ENCODE measurements at places on chromosomes 2 and 18.

- no peak for DNase-seq
These were observed 142.0 kb upstream of the UNC80 start for GRCh38 chr2:209629597-209629996.

GRCh38 chr2:120454654-120455385, 108.9 kb downstream of the INHBB start:
- DNase-seq: no peak

GRCh38 chr18:73232933-73233332, 365.1 kb upstream of the NETO1 start:
- no peak for DNase-seq

DNA sequence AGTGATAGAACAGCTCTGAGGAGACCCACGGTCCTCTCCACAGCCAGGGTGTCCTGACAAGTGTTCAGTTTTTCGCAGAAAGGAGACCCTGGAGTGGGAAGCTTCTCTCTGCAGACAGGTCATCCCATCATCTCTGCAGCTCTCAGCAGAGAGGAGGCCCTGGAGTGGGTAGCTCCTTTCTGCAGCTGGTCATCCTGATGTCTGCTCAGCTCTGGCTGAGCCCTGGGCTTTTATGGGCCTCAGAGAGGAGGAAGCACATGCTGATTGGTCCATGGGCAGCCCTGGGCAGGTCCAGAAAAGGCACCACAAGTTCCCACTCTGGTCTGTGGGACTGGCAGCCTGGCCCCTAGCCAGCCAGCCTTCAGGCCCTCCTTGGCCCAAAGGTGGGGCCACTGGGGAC, 72.3 kb upstream of the ST3GAL5 start:
- no peak for DNase-seq

- no peak for DNase-seq
These were observed 3.2 kb upstream of the CXCR1 start for GRCh38 chr2:218169757-218170546.

- no peak for DNase-seq
These were observed 17.1 kb downstream of the PXDN start for GRCh38 chr2:1727101-1727771.

DNA sequence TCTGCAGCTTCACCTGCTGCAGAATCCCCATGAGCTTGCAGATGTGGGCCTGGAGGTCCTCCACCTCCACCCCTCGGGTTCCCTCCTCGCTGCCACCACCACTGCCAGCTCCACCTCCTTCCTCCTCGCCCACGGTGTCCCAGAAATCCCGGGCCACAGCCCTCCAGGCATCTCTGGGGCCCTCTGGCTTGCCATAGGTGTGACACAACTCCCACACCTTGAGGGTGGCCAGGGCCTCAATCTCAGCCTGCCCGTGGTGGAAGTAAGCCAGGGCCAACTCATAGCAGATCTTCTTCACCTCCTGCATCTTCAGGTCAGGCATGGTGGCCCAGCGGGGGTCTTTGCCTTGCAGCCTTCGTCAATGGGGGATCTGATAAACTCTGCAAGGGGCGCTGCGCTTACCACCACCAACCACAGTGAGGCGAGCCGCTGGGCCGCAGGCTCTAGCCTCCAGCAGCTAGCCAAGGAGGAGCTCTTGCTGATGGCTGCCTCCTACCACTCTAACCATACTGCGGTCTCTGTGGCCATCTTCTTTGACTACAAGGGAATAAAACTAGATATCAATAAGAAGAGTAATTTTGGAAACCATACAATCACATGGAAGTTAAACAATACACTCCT, 36.1 kb upstream of the ANKRD62 start:
- DNase-seq: no peak

- DNase-seq: peak; percentile 94
These were observed 50.3 kb downstream of the ARL4C start for GRCh38 chr2:234446404-234447076.

DNA sequence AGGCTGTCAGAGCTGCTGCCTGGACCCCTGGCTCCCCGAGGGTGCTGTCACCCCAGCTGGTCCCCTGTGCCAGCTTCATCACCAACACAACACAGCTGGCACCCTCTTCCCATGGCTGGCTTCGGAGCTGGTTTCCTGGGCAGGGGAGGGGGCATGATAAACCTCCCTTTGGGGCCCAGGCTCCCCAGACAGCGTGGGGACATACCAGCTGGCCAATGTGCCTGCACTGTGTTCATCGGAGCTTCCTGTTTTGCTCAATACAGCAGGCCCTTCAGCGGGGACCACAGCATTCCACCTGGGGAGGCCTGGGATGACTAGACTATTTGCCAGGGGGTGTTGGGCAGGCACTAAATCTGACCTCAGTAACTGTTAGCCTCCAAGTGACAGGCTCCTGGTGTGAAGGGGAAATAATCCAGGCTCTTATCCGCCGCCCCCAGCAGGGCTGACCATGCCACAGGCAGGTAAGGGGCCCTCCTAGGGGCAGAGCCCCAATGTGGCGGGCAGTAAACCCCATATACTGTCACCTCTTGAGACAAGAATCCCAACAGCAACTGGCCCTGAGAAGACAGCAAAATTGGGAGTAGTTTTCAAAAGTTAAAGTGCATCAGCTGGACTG, 44.6 kb downstream of the EMX1 start:
- no peak for DNase-seq

- DNase-seq: no peak
These were observed 2.5 kb downstream of the DLX1 start for GRCh38 chr2:172087780-172088244.

GRCh38 chr2:178700136-178700535, 107.1 kb downstream of the TTN start:
- no peak for DNase-seq

DNA sequence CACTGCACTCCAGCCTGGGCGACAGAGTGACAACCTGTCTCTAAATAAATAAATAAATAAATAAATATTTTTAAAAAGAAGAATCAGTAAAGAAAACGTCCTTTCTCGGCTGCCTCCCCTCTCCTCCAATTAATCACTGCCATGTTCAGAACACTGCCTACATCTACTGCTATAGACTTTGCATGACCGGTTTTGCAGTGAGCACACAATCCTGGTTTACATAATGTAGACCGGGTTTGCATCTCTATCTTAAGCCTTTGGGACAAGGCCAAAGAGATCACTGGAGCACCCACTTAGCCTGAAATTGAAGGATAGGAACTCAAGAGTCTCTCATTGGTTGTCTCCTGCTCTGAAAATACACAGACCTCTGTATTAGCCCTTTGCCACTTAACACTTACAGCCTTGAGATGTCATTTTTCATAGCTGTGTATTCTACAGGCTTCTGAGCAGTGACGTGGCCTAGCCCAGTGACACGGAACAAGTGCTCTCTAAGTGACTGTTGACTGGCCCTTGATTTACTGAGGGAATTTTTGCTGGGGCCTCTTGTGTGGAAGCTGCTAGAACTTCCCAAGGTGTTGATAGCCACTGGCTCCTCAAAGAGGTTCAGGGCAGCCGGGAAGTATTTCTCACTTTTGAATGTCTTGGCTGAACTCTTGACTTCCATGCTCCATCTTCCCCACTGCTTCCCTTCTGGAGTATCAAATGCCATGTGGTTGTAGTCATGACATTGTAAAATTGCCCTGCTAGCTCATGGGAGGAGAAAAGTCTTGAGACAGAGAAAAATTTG, 45.3 kb upstream of the CCBE1 start:
- DNase-seq: no peak

GRCh38 chr2:172096626-172097547, 5.8 kb downstream of the DLX2 start:
- DNase-seq: no peak

GRCh38 chr2:8421658-8422449, 260.0 kb upstream of the ID2 start:
- DNase-seq: no peak

DNA sequence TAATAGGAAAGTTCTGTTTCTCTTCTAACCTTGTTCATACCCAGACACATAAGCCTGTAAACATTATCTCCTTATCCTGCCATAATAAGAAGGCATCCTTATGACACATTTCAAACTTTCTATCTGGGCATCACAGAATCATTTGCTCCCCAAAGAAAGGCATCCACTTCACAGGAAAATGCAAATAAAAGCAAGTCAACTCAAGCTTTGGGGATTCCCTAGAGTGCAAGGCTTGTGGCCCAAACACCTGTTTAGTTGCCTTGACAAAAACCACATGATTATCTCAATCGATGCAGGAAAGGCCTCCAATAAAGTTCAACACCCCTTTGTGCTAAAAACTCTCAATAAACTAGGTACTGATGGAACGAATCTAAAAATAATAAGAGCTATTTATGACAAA, 195.7 kb upstream of the GALNT5 start:
- no peak for DNase-seq

DNA sequence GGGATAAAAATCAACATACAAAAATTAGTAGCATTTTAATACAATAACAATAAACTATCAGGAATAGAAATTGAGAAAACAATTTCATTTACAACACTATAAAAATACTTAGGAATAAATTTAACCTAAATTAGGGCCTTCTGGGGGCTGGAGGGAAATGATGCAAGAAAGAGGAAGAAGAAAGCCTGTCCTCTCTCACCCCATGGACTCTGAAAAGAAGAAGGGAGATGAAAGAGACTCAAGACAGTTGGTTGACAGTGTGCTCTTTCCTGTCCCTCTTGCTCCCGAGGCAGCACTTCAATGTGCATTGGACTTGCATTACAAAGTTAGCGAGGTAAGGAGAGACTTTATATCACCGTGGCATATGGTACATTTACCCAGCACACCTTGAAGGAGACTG, 88.5 kb downstream of the VAPA start:
- no peak for DNase-seq

DNA sequence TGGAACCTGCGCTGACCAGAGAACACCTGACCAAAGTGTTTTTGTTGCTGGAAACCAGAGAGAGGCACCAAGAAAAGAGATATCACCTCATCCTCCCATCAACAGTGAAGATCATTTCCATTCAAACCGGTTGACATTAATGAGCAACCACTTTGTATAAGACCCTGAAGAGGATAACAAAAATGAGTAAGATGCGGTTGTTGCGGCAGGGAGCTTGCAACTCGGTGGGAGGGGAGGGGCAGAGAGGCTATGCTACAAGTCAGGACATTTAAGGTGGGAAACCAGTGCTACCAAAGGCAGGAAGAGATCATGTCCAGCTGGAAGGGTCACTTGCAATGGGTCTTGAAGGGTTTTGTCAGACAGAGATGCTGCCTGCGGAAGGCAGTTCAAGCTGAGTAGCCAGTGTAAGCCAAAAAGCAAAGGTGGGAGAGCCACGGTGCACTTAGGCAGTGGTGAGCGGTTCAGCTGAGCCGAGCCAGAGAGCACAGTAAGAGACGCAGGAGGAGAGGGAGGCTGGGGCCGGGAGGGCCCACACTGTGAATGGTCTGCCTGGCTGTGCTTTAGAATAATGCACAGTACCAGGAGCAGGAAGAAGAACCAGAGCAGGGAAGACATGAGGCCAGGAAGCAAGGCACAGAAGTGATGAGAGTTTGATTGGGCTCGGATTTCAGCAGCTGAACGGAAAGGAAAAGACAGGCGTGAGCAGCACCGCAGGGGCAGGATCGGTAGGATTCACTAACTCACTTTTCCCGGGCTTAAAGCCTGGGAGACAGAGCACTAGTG, 24.4 kb upstream of the DTNB start:
- no peak for DNase-seq

DNA sequence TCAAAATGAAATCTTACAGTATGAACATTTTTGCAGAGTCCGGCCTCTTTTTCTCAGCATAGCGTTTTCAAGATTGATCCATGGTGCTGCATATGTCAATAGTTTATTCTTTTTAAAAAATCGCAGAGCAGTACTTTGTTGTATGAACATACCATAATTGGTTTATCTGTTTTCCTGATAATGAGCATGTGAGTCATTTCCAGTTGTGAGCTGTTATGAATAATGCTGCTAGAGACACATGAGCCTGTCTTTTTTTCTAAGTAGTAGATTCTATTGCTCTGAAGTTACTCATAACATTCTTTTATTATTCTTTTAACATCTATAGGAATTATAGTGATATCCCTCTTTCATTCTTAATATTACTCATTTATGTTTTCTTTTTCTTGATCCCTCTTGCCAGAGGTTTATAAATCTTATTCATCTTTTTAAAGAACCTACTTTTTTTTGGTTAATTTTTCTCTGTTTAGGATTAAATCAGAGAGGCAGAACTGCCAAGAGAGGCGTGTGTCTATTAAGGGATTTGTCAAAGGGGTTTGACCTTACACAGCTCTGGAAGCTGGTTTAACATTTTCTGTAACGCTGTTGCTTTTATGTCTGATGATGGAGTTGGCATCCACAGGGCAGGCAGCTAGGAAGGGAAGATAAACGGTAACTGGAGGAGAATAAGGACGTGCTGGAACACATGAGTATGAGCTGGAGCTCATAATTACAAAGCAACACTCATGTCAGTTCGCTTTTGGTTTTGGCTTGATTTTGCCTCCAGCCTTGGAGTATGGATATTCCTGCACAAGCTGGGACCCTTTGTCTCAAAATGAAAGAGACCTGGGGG, 47.4 kb downstream of the MGAT5 start:
- no peak for DNase-seq

GRCh38 chr2:69592511-69592910, 51.0 kb downstream of the AAK1 start:
- no peak for DNase-seq

- no peak for DNase-seq
These were observed 80.2 kb downstream of the CDK15 start for GRCh38 chr2:201886504-201886903.

GRCh38 chr2:219041252-219041651, at the start of gene CFAP65:
Gene CFAP65 (minus strand): TSS chr2:219041516. CDS start chr2:219039048, 2,468 bp downstream.
- DNase-seq: peak; percentile 54

GRCh38 chr2:152523091-152523490, 188.1 kb downstream of the FMNL2 start:
- no peak for DNase-seq

GRCh38 chr2:198073253-198073652, 268.9 kb downstream of the PLCL1 start:
- DNase-seq: no peak
